ENCODE measurements at places on chromosomes 3 and 15. TPM values are rescaled to one million over a fixed set of nuclear protein-coding genes. Genes with fewer than 3 reads are reported as not detected.

The ADAMTS9 gene
- total RNA-seq: 34.4 TPM

The TRIM42 gene
- not detected for total RNA-seq

The GOLGA8T gene
- not detected for total RNA-seq

The AMOTL2 gene
- 49.0 TPM for total RNA-seq

The TP63 gene
- 0.16 TPM for total RNA-seq

The ACVR2B gene
- total RNA-seq: 2.7 TPM

The AGBL1 gene
- not detected for total RNA-seq

The BUB1B gene
- 10.3 TPM for total RNA-seq

The MKRN2OS gene
- total RNA-seq: not detected

The CAV3 gene
- not detected for total RNA-seq

The SCG3 gene
- total RNA-seq: not detected

The KCNH8 gene
- total RNA-seq: not detected

The LYSMD2 gene
- 3.8 TPM for total RNA-seq

The SAMD7 gene
- not detected for total RNA-seq

The GTF2A2 gene
- total RNA-seq: 36.7 TPM

The ULK4 gene
- 5.7 TPM for total RNA-seq

The C3orf52 gene
- 6.6 TPM for total RNA-seq

The MEIS2 gene
- 30.7 TPM for total RNA-seq

The TTLL13 gene
- 0.08 TPM for total RNA-seq

The DZIP1L gene
- 13.3 TPM for total RNA-seq

The HDAC11 gene
- 16.9 TPM for total RNA-seq

The TMCO5A gene
- not detected for total RNA-seq

The CEP63 gene
- total RNA-seq: 25.9 TPM

The SGO1 gene
- total RNA-seq: 5.2 TPM

The CCR5 gene
- not detected for total RNA-seq

The LTK gene
- not detected for total RNA-seq

All from epithelial cell of alveolus of lung (primary cell).